Brain (organoid and tissue), 16 donors: ENCODE measurements at places on chromosomes 16 and 17. TPM values are rescaled to one million over a fixed set of nuclear protein-coding genes. Genes with fewer than 3 reads are reported as not detected.
A peak's percentile ranks its signal among the peaks of the same experiment; 100 is the strongest.

Gene ZNF213
- 30.4 TPM for polyA plus RNA-seq

Gene SULT1A4
- 3.4 TPM for polyA plus RNA-seq

Gene OR1F1
- polyA plus RNA-seq: not detected

Gene XAF1
- 1.8 TPM for polyA plus RNA-seq

Gene MYO1D
- polyA plus RNA-seq: 113 TPM

Gene CCL8
- polyA plus RNA-seq: not detected

GRCh38 chr16:73285436-73286201 is 237.7 kb upstream of the ZFHX3 start:
- no peak for DNase-seq

DNA sequence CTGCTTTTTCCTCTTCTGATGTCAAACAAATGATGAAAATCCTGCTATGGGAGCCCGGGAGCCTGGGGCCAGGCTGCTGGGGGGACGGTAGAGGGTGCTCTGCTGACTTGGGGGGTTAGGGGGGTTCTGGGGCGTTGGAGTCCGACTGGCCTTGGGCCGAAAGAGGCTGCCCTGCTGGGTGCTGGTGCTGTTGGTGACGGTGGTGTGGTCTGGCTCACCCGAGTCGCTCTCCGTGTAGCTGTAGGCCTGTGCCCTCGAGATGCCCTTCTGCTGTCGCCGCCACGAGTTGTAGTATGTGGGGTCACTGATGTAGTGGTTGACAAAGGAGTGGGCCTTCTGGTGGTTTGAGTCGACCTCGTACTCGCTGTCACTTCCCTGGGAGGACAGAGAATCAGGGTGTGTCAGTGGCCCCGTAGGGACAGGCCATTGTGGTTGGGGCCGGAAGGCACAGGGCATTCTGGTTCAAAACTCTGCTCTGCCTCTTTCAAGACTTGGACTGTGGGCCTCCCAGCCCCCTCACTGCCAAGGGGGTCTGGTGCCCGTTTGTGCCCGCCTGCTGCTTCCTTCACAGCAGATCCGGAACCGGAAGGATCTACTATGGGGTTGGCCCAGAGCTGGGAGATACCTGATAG is 26.9 kb upstream of the CDC42EP4 start:
- no peak for DNase-seq

- DNase-seq: no peak
These were observed 23.0 kb downstream of the WNT3 start for GRCh38 chr17:46795379-46795952.

DNA sequence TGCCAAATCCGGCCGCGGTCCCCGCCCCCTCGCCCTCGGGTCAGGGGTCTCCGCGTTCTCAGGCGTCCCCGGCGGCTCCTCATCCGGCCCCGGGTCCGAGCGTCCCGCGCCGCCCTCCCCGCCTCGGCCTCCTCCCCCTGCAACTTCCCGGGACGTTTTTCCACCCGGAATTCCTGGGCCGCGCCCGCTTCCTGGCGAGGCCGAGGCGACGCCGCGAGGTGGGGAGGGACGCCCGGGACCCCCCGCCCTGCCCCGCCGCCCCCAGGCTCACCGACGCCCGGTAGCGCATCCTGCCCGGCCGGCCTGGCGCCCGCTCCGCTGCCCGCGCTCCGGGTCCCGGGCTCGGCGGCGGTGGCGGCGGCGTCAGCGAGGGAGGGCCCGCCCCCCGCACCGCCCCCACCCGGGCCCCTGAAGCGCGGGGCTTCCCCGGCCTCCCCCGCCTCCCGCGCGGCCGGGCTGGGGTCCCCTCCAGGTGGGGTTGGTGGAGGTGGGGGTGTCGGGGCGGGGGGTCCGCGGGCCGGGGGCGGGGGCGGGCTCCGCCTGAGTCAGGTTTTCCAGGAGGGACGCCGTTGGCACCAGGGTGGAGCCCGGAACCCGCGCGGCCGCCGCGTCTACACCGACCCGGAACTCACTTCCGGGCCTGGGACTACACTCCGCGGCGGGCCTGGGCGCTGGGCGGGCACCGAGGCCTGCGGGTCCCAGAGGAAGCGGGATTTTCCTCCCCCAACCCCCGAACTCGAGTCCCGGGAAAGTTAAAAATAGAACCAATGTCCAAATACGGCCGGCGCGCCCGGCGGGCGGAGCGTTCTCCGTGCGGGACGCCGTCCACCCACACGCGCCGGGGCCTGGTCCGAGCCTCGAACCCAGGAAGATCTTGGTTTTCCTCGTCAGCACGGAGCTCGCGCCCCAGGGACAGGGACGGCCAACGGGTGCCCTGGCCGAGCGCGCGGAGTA is 6.8 kb downstream of the MYO1C start:
- DNase-seq: peak; percentile 17

DNA sequence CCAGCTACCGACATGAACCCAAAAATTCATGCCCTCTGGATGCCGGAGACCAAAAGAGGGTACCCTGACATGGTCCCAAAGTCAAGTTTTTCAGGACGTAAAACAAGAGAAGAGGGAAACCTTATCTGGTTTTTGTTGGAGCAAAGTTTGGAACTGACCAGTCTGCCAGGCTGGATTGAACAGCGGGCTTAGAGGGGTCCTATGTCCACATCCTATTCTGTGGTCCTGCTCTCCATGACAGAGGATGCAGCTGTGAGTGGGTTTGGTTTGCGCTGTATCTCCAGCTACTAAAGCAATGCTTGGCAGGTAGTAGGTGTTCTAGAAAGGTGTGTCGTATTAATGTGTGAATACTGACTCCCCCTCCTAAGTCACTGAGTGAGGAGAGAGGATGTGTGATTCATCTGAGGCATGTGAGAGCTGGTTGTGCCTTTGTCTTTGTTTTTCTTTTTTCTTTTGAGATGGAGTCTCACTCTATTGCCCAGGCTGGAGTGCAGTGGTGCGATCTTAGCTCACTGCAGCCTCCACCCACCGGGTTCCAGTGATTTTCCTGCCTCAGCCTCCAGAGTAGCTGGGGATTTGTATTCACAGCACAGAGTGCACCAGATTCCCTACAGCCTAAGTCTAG is 31.0 kb downstream of the PMM2 start:
- no peak for DNase-seq

GRCh38 chr16:79247386-79247785 is 353.2 kb downstream of the MAF start:
- DNase-seq: no peak

DNA sequence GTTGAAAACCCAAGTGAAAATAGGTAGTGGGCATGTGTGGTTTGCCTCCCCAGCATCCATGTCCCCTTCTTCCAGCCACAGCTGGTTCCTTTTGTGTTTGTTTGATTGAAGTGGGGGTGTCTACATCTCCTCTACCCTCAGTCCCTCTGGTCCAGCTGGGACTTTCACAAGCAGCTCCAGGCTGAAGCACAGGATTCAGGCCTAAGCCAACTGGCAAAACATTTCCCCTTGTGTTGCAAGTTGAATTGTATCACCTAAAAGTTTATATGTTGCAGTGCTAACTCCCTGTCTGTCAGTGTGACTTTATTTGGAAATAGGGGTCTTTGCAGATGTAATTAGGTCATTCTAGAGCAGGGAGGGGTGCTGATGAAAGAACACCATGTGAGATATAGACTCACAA is 205.9 kb upstream of the ASIC2 start:
- no peak for DNase-seq

GRCh38 chr16:17829811-17830210 is 359.1 kb upstream of the XYLT1 start:
- DNase-seq: no peak

GRCh38 chr17:79294459-79295071 is 219.9 kb downstream of the ENGASE start:
- no peak for DNase-seq

DNA sequence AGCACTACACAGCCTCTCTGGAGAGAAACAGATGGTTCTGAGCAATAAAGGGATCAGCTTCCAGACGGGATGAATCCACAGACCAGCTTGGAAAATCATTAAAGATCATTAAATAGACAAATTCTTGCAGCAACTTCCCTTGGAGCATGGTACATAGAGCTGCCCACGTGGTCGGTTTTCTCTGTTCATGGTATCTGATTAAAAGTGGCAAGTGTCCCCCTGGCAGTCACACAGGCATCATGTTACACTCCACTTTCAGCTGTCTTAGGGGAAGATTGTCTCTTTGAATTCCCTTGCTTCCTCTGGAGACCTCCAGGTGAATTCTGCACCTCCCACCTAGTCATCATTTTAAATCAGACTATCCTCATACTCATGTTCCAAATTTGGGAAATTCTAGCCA is 92.2 kb upstream of the CACNG3 start:
- peak; percentile 11 for DNase-seq

DNA sequence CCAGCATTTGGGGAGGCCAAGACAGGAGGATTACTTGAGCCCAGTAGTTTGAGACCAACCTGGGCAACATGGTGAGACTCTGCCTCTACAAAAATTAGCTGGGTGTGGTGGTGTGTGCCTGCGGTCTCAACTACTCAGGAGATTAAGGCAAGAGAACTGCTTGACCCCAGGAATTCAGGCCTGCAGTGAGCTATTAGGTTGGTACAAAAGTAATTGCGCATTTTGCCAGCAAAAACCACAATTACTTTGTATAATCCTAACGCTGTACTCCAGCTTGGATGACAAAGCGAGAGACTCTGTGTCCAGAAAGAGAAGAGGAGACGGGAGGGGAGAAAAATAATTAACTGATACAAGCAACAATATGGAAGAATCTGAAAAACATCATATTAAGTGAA is 32.7 kb downstream of the YWHAE start:
- no peak for DNase-seq
